GM04504 (cell line): ENCODE measurements at places on chromosomes 7 and 10.

GRCh38 chr7:138195151-138195571, 118.9 kb downstream of the AKR1D1 start:
- DNase-seq = no peak

- peak; percentile 72 for DNase-seq
These were observed 399.5 kb upstream of the ANKRD30A start for GRCh38 chr10:36725581-36726520.

DNA sequence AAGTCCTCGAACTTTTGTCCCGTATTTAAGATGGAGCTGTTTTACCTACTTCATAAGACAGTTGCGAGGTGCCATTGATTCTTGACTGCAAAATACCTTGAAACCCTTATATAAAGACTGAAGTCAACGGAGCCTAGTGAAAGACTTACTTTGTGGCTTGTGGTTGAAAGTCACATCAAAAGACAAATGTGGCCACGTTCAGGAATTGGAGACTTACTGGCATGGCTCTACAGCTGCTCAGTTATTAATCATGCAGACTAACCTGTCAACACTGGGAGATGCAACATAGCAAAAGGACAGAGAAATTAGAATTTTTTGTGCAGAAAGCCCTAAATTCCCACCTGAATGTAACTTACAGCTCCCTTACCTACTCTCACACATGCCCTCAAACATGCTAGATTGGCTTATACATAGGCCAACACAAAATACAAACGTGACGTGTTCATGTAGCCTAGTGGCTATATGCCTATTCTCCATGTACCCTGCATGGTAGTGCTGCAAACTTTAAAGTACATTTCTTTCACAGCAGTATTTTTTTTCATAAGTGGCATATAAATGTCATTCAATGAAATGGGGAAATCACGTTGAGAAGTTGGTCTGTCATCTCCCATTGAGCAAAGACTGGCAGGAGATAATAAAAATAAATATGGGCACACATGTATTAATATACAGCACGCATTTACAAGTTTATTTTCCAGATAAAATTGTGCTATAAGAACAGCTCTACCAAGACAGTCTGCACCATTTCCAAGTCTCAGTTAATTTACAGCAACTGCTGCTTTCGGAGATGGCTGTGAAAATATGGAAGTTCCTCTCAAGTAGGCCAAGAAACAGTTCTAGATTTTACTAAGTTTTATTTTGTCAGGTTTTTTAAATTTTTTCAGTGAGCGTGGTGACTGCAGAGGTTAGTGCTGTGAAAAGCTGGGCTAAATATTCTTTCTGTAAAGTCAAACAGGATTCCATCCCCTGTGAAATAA, 170.4 kb upstream of the C7orf33 start:
- no peak for DNase-seq

DNA sequence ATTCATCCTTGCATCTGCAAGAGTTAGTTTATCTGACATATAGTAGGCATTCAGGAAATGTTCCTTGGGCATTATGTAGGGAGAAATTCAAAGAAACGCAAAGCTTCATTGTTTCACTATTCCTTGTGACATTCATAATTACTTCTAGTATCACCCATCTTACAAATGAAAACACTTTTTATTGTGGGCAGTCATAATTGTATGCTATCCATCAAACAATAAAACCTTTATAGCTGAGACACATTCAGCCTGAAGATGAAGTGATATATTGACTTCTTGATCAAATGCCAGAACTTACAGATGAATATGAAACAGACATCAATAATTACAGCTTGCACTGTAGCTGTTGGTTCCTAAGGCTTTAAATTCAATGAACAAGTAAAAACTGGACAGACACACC, 36.4 kb downstream of the FAM204A start:
- DNase-seq = no peak

DNA sequence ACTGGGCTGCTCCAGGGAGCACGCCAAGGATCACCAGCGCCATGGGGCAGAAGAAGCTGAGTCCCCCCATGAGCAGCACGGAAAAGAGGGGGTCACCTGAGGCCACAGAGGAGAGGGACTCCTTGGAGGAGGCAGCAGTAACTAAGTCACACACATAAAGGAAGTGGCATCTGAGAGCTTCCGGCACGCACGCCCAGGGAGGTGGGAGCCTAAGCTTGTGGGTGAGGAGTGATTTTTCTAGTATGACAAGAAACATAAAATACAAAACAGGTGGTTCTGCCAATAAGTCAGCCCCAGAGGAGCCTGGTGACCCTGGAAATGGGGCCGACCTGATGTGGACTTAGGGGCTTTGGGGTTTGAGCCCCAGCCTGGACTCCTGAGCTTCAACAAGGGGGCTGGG, 60.8 kb downstream of the CARD11 start:
- no peak for DNase-seq

GRCh38 chr7:35878351-35878750, 77.5 kb downstream of the SEPTIN7 start:
- DNase-seq = no peak
